ENCODE measurements at places on chromosomes 3 and 15.

DNA sequence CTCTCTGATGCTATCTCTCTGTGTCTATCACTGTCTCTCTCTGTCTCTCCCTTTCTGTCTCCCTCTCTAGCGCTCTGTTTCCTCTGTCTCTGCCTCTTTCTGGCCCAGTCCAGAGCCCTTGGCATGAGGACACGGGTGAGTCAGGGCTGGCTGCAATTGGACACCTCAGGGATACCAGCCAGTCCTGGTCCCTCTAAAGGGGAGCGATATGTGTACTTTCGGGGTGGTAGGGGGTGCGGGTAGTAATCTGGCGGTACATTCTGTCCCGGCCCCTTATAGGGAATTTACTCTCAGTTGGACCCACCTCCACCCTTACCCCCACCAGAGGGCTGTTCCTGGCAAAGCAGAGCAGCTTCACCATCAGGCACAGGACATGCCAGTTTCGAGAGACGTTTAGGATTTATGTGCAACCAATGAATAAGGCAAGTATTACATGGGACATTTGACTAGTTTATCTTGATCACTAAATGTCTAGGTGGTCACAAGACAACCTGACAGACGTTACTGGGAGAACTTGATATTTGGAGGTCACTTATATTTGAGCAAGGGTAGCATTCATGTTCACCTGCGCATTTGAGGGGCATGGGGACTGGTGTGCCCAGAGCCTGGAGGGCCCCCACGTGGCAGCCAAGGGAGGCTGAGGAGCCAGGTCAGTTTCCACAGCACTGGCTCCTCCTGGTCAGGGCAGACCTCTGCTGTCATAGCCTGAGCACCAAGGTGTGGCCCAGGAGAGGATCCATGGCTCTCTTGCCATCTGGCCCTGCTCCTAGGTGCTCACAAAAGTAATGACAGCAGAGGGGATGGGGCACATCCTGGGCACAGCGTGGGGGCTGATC is 256.1 kb downstream of the PLCL2 start:
- DNase-seq: no peak

DNA sequence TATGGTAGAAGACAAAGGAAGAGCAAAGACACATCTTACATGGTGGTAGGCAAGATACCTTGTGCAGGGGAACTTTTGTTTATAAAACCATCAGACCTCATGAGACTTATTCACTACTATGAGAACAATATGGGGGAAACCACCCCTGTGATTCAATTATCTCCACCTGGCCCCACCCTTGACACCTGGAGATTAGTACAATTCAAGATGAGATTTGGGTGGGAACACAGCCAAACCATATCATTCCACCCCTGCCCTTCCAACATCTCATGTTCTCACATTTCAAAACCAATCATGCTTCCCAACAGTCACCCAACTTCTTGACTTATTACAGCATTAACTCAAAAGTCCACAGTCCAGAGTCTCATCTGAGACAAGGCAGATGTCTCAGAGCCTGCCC is 21.7 kb upstream of the PLSCR1 start:
- no peak for DNase-seq

GRCh38 chr3:132872711-132873110 is 150.5 kb upstream of the NPHP3 start:
- DNase-seq: no peak

GRCh38 chr15:89492934-89493631 is 3.3 kb downstream of the RHCG start:
- no peak for DNase-seq

DNA sequence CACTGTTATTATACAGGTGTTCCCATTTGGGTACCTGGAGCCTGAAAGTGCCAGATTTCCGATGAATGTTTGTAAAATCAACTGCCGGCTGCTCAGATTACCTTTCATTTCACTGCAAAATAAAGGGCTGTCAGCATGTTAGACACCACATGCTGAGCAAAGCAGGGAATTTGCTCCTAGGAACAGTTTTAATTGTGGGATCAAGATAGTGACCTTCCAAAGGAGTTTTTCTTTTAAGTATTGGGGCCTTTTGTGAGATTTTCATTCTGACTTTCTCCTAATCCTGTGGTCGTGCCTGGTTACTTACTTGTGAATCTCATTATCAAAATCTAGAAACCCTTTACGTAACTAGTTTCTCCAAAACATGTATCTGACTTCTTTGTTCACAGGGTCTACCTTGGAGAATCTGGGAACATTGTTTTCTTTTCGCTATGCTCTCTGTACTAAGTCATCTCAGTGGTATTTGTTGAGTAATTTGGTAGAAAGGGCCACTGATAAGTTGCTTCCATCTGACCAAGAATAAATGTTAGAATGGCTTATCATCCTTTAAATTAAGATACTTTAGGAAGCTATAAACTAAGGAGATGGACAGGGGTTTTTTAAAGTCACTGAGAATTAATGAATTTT is 40.8 kb upstream of the LRTM1 start:
- peak; percentile 69 for DNase-seq

- DNase-seq: no peak
These were observed 91.6 kb upstream of the KLHL25 start for GRCh38 chr15:85886309-85886811.

- DNase-seq: no peak
These were observed 11.5 kb downstream of the THAP10 start for GRCh38 chr15:70880781-70881180.

DNA sequence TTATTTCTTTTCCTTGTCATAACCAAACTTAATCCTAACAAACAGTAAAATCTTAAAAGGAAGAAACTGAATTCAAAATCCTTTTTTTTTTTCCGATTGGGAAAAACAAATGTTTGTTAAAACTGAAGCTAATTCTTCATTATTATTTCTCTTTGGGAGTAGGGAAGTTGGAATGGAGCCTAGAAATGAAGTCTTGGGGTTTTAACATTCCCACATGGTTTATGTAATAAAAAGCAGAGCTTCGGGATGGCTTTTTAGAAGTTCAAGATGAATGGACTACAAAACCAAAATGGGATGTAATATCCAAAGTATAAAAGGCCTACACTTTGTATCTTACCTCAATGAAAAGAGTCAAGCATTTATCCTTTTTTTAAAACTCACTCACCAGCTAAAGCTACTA is 189.0 kb upstream of the TMC3 start:
- DNase-seq: peak; percentile 70

DNA sequence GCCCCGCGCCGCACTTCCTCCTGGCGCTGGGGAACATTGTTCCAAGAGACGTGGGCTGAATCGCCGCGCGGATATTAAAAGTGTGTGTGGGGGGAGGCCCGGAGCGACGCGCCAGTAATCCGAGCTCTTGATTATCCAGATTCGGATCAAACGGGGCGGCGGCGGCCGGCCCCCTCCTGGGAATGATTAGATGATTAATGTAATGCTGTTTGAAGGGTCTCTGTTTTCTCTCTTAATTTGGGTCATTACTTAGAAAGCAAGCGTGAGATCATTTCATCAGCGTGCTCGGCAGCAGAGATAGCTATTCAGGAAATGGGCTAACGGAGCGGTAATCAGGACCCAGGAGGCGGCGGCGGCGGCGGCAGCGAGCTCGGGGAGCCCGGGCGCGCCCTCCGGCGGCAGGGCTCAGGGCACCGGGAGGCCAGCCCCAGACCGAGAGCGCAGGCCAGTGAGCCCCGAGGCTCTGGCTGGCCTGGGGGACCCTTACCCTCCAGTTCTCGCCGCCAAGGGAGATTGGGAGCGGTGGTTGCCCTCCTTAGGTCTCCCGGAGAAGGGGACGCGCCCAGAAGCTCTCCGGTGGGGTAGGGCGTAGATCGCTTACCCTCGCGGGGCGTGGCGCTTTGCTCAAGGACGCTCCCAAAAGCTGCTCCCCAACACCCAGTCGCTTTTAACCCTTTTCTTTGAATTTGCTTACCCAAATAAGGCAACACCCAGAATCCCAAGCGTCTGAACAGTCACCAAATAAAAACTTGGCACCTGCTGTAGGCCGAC is 4.5 kb downstream of the FEZF2 start:
- DNase-seq: peak; percentile 10

DNA sequence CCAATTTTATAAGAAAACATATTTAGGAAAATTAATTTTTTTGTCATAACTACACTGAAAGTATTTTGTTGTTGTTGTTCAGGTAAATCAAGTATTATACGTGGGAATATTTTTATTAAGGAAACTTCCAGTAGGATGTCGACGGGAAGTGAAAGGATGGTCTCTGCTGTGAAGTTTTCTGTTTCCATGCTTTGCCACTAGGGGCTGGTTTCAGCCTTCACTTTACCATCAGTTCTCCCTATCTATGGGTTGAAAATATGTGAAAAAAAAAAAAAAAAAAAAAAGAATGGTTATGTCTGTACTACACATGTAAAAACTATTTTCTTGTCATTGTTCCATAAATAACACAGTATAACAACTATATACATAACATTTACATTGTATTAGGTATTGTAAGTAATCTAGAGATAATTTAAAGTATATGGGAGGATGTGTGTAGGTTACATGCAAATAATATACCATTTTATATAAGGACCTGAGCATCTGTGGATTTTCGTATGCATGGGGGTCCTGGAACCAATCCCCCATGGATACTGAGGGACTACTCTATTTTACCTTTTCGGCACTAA is 136.7 kb downstream of the SMAD6 start:
- DNase-seq: peak; percentile 72

DNA sequence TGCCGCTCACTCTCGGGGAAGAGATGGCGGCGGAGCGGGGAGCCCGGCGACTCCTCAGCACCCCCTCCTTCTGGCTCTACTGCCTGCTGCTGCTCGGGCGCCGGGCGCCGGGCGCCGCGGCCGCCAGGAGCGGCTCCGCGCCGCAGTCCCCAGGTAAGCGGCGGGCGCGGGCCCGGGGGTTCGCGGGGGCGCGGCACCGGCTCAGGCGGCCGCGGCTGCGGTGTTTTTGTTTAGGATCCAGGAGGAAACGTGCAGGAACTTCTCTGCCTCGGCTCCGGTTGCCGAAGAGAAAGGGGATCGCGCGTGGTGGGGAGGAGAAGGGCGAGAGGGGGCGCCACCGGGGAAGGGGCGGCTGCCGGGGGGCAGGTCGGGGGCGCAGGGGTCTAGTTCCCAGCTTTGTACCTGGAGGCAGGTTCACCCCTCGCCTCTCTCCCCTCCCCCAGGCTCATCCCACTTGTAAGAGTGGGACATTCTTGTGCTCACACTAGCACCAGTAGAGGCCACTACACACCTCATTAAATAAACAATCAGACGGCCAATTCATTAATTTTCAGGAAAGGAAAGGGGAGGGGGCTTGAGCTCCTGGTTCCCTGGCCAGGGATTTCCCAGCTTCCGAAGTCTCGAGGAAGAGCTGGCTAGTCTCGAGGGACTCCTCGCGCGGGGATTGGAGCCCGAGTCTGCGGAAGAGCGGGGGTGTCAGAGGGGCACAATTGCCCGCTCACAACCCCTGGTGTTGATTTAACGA is 562 bp downstream of the NEO1 start:
- peak; percentile 28 for DNase-seq

DNA sequence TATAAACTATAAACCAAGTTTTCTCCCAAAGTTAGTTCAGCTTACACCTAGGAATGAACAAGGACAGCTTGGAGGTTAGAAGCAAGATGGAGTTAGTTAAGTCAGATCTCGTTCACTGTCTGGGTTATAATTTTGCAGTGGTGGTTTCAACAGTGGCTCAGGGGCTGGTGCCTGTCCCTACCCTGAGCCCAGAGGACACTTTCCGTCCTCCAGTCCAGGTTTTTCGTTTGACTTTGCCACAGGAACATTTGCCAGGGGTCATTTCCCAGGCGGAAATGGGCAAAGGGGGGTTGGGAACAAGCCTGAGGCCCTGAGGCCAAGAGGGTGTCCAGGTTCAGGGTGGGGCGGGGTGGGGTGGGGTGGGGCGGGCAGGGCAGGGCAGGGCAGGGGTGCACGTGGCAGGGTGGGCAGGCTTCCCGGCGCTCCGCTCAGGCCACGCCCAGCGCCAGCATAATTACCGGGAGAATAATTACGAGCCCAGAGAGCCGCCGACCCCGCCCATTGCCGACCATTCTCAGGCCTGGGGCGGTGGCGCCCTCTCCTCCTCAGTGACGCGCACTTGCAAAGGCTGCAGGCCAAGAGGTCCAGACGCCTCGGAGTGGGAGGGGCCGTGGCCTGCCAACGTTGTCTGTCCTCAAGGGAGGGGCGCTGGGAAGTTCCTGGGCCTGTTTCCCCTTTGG is 70.4 kb downstream of the KLF13 start:
- peak; percentile 32 for DNase-seq

DNA sequence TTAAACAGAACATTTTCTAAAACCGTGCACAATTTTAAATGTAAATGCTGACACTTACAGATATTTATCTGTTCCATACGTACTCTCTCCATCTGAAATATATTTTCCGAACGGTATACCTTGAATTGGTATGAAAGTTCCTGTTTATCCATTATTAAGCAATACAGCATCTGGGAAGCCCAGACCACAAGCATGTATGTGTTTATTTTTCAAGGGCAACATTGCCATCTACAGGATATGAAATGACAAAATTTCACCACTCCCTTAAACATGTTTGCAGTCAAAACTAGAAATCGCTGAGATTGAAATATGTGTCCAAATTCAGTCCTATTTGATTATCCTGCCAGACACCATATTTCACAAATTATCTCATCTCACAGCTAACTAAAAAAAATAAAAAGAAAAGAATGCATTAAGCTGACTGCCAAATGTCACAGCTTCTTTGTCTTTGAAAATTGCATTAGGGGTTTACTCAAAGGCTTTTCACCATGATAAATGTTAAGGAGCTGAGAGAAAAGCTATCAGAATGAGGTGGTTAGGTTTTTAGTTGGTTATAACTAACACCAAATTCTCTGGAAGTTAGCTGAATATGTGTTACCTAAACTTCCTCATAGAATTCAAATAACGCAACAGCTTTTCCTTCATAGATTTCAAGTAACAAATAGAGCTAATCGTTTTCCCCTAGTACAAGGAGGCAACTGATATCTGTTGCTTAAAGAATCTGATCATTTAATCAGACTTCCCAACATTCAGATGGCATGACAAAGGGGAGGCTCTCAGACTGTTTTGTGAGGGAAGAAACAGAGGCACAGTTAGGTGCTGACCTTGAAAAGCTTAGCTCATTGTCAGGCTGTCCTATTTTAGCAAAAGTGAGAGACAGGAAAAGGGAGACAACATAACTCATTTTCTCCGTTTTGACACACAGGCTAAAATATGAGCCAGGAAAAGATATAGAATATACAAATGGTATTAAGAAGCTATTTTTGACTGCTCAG is 533.1 kb downstream of the TBL1XR1 start:
- DNase-seq: peak; percentile 87

DNA sequence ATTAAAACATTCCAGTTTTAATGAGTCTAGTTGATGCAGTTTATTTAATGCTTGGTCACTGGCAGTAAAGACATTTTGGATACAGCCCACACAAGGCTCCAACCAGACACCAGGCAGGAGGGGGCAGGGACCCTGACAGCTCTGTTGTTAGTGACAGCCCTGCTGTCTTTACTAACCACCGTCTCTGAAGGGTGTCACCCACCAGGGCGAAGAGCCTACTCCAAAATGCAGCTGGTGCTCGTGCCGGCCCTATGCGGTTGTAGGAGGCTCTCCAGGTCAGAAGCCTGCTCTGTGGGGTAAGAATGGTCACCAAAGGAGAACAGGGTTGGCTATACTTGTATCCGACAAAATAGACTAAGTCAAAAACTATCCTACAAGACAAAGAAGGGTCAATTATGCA is 132.2 kb downstream of the ATP10A start:
- no peak for DNase-seq

- DNase-seq: no peak
These were observed 5.2 kb downstream of the FOXB1 start for GRCh38 chr15:60009124-60009960.

GRCh38 chr15:47351501-47351900 is 365.8 kb upstream of the SEMA6D start:
- DNase-seq: no peak

Measured in fibroblast of upper back skin (primary cell).